Cerebellar cortex (tissue), 1 donor: ENCODE measurements at places on chromosomes 7 and 10.

- no peak for DNase-seq
Observed at GRCh38 chr7:14596421-14596820, 306.1 kb downstream of the DGKB start.

DNA sequence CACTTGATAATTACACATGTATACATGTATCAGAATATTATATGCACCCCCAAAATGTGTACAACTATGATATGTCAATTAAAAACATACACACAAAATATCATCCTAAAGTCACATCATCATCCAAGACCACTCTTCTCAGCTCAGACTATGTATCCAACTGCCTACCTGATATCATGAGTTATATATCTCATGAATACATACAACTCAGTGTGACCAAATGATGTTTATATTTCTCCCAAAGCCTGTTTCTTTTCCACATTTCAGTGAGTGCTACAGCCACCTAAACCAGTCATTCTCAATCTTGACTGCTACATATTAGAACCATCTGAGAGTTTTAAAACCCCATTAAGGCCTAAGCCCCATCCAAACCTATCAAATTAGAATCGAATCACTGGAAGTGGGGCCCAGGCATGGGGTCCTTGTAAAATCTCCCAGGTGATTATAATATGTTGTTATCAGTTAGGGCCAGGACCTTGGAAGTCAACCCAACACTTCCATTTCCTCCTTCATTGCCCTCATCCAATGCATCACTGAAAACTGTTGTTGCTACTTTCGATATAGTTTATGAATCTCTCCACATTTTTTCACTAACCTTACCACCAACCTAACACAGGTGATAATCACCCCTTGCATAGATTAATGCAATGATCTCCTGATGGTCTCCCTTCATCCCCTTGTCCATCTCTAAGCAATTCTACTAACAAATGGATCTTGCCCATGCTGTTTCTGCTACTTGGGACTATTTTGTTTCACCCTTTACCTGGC is 53.8 kb upstream of the ITGB8 start:
- DNase-seq: no peak

DNA sequence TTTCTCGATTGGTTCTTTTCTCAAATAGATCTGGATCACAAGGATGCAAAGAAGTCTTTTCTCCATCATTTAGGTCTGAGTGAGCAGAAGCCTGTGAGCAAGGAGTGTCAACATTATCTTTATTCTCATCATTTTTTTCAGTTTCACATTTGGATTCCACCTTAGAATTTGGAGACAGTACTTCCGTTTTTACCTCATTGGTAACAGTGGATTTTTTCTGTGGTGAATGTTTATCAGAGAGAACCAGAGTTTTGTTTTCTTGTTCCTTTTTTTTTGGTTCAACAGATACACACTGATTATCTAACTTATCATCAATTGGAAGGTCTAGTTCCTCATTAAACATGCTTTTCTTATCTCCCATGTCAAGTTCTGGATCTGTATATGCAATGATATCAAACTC is 151.3 kb downstream of the GALNT11 start:
- DNase-seq: no peak

DNA sequence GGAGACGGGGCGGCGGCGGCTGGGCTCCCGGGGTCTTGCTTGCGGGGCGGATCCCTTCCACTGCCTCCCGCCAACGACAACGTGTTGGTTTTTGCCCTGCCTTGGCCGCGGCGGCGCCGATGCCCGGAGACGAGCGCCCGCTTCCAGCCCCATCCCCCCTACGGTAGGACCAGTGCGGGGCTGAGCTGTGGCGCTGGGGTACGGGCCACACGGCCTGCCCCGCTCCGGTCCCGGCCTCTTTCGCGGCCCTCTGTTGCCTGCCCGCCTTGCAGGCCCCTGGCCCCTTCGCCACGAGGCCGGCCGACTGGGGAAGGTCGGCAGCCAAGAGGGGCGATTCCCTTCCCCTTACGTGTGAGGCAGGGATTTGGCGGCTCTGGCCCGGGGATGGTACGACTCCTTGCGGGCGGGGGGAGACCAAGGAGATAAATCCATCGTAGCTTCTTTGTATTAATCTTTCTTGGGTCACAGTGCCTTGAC is 488 bp downstream of the EIF4H start:
- no peak for DNase-seq

DNA sequence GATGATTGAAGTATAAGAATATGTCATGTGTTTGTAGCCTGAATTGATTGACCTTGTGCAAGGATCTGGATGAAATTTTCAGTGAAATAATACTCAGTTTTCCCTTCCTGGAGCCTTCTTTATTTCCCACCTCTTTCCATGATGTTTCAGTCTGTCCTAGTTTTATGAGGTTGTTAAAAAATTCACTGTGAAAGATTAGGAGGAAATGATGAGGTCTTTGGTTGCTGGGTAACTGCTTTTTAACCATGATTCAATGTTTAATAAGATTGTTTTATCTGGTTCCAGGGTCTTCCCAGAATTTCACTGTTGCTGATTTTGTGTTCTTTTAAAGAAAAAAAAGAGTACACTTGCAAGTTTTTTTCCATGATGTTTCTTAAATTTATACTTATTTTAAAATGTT is 221.5 kb downstream of the MBL2 start:
- no peak for DNase-seq

GRCh38 chr7:29548823-29549222 is 14.8 kb upstream of the PRR15 start:
- no peak for DNase-seq

DNA sequence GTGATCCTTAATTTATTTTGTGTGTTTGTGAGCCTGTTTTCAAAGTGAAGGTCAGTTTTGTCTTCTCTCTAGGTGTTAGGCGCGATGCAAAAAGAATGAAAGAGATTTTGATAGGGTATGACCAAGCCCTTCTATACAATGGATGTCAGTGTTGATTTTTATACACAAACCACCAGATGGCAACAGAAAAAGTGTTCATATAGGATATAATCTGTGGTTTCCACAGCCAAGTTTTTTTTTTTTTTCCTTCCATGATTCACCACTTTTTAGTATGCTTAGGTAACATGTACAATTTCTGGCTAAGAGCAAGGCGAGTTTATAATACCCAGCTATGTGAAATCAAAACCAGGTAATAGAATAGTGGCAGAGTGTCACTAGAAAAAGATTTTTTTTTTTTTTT is 8.1 kb downstream of the SDK1 start:
- no peak for DNase-seq
